ENCODE measurements at places on chromosomes 2 and 18.

GRCh38 chr2:158953454-158953853 is 15.0 kb upstream of the TANC1 start:
- H3K4me3 ChIP-seq = no peak overlapping the region
- DNase-seq = no peak
- H3K4me1 ChIP-seq = no peaks in the 10 kb centered on the region
- H3K27ac ChIP-seq = no peak overlapping the region
- H3K36me3 ChIP-seq = no peaks in the 10 kb centered on the region

DNA sequence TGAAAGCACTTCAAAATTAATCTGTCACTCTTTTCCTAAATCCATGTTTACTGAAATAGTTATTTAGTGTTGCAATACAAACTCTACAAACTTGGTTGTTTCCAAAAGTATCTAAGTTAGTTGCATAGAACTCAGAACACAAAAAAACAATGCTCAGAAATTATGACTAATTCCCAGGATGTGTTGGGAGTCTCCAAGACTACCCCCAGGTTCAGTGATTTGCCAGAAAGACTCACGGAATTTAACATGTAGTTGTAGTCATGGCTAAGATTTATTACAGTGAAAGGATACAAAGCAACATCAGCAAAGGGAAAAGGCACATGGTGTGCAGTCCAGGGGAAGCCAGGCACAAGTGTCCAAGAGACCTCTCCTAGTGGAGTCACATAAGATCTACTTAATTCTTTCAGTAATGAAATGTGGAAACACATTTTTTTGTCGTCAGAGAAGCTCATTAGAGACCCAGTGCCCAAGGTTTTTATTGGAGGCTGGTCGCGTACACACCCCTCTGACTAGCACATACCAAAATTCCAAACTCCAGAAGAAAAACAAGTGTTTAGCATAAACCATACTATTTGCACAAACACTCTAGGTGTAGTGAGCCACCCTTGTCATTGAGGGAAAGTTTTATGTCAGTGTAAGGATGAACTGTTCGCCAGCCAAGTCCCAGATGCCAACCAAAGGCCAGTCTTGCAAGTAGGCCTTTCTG is 43.3 kb upstream of the CYP20A1 start:
- H3K27me3 ChIP-seq = no peaks in the 10 kb centered on the region
- H3K4me3 ChIP-seq = no peak overlapping the region
- DNase-seq = no peak
- H3K36me3 ChIP-seq = peaks cover 4% of the 10 kb centered on the region
- no peaks in the 10 kb centered on the region for H3K4me1 ChIP-seq

- H3K27me3 ChIP-seq = no peaks in the 10 kb centered on the region
- no peaks in the 10 kb centered on the region for H3K4me1 ChIP-seq
- H3K27ac ChIP-seq = no peak overlapping the region
- H3K4me3 ChIP-seq = no peak overlapping the region
Measured at GRCh38 chr2:40783704-40784103, 331.8 kb upstream of the SLC8A1 start.

- H3K4me3 ChIP-seq = no peak overlapping the region
- peaks cover 24% of the 10 kb centered on the region for H3K4me1 ChIP-seq
- no peaks in the 10 kb centered on the region for H3K27me3 ChIP-seq
- DNase-seq = no peak
- H3K27ac ChIP-seq = no peak overlapping the region
Measured at GRCh38 chr2:168090366-168091135, 156.8 kb downstream of the STK39 start.

DNA sequence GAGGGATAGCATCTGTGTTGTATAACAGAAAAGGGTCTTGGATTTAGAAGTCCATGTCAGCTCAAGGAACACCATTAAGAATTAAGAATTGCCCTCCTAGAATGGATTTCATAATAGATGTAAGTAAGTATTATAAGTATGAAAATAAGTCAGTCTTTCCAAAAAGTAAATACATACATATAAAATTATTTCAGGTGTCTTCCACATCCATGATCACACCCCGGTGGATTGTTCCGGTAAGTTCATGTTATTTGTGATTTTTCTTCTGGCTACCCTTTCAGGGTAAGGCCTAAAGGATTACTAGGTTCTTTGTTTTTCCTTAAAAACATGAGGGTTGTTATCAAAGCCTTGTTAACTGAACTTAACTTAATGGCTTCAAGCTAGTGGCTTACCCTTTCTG is 55.9 kb downstream of the TMEM185B start:
- H3K27ac ChIP-seq = no peak overlapping the region
- H3K27me3 ChIP-seq = no peaks in the 10 kb centered on the region
- H3K36me3 ChIP-seq = no peaks in the 10 kb centered on the region
- H3K4me1 ChIP-seq = no peaks in the 10 kb centered on the region
- DNase-seq = no peak
- no peak overlapping the region for H3K4me3 ChIP-seq

DNA sequence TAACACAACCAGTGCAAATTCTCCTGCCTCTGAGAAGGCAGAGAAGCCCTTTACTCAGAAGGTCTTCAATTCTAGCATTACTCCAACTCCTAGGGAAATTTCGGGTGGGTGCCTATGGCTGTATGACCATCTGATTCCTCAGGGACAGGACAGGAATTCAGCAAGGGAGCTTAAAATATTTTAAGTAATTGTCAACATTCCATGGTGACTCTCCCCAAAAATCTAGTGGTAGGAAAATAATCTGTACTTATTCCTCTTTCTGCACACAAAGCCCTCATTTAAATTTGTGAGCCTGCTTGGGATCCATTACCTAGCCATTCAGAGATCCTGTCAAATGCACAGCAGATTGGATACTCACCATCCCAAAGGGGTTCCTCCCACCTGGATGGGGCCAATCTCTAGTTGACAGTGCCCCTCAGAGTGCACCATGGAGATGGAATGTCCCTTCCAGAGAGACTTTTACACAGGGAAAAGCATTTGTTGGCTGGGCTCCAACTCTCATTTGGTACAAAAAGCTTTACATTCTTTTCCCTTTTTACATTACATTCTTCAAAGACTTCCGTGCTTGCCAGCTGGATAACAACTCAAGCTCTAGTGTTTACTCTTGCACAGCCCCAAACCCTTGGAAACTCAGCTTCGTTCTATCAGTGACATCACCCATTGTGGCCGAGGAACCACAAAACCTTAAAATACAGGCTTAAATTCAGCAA is 3.1 kb upstream of the TMEM150A start:
- no peak for DNase-seq
- H3K27me3 ChIP-seq = no peaks in the 10 kb centered on the region
- H3K36me3 ChIP-seq = peaks cover 27% of the 10 kb centered on the region
